ENCODE measurements at places on chromosomes 2 and 18.
A peak's percentile ranks its signal among the peaks of the same experiment; 100 is the strongest.

GRCh38 chr2:133867166-133867565, 298.9 kb upstream of the NCKAP5 start:
- no peak for DNase-seq

DNA sequence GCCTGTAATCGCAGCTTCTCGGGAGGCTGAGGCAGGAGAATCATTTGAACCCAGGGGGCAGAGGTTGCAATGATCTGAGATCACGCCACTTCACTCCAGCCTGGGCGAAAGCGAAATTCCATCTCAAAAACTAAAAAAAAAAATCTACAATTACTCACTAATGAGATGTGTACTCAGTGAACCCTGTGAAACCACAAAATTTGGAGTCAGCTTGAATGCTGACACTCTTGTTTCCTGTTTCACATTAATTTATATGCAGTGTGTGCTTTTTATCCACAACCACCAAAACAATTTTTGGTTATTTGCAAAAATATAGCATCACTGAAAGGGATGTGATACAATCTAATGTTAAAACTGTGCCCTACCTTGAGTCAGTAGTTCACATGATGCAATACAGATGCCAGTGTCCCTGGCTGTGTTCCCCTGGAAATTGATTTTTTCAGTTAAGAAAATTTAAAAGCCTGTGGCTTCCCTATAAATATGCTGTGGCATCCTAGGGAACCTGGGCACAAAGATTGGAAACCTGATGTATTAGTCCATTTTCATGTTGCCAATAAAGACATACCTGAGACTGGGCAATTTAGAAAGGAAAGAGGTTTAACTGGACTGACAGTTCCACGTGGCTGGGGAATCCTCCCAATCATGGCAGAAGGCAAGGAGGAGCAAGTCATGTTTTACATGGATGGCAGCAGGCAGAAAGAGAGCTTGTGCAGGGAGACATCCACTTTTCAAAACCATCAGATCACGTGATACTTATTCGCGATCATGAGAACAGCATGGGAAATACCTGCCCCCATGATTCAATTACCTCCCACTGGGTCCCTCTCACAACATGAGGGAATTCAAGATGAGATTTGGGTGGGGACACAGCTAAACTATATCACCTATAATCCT, 337.5 kb upstream of the NT5C1B start:
- DNase-seq: no peak

DNA sequence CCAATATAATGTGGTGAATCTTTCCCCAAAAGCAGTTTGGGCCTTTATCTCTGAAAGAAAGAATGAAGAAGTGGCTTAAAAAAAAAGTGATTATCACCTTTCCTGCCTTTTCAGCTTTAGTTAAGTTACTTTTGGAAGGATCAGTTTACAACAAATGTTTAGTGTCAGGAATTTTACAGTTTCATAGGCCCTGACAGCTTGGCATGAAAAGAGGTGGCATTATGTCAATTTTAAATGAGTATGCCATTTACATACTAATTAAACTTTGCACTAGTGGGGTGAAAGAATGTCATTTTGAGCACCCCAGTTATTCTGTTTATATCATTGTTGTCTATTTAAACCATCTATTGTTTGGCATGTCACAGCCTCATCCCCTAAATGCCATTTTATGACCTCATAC, 763.5 kb upstream of the FANCL start:
- DNase-seq: no peak

DNA sequence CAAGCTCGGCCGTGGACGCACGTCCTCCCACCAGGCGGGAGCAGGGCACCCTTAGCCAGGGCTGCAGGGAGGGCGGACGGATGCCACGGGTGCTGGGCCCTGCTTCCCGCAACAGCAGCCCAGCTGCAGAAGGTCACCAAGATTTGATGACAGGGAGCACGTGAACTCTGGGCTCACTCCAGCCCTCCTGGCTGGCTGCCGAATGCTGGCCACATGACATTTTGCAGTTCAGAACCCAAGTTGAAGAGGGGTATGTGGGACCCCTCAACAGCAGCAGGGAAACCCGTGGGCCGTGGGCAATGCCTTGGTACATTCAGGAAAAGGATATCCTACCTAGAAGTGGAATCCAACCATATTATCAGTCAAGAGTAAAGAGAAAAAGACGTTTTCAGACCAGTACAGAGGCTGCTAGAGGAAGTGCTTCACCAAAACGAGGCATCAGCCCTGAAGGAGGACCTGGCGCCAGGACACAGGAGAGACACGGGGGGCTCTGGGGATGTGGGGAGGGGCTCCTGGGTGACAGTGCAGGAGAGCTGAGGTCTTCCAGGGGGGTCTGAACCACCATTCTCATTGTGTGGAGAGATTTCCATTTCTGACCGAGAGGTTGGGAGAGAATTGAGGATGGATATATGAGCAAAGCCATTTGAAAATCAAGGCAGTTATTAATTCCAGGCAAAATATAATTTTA, 107.4 kb upstream of the CTDP1 start:
- no peak for DNase-seq

GRCh38 chr2:101844055-101844635, 146.6 kb downstream of the MAP4K4 start:
- DNase-seq: peak; percentile 62
